ENCODE measurements at places on chromosomes 6 and 20.

DNA sequence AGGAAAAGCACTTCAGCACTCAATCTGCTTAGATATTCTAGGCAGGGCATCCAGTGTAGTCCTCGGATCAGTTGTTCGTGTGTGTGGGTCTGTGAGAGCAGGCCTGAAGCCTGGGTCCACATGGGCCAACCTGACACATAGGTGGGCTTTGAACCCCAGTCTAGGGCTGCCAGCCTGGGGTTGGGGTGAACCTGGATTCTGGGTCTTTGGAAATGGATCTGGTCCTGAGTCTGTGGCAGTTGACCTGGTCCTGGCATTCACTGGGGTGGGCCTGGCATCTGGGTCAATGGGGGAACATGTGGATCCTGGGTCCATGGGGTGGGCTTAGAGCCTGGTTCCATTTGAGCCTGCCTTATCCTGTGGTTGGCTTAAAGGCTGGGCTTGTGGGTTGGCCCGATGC is 492.6 kb upstream of the MAN1A1 start:
- no peak for DNase-seq

GRCh38 chr6:37871616-37872372 is 52.3 kb downstream of the ZFAND3 start:
- no peak for DNase-seq

DNA sequence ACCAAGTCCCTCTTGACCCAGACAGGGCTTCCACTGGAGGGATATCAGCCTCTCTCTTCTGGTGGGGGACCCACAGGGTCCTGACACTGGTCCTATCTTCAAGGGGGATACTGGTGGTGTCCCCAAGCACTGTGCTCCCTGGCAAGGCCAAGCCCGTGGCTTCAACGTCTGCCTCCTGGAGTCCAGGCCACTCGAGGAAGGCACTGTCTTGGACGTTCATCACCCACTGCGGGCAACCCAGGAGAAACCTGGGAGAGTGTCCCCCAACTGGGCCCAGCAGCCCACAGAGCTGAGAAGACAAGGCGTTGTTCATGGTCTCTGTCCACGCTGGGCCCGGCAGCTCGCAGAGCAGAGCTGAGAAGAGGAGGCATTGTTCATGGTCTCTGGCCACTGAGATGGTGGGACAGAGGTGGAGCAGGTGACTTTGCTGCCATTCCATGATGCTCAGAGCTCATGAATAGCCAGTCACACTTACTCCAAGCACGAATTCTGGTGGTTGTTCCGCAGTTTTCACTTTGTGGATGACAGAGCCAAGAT is 37.5 kb upstream of the FRMD1 start:
- no peak for DNase-seq

- no peak for DNase-seq
Observed at GRCh38 chr6:157994125-157994795, 12.6 kb downstream of the SYNJ2 start.

- no peak for DNase-seq
Observed at GRCh38 chr6:143126574-143126941, 65.9 kb downstream of the AIG1 start.

- DNase-seq: no peak
Observed at GRCh38 chr6:27040244-27041042, 207.1 kb upstream of the PRSS16 start.

DNA sequence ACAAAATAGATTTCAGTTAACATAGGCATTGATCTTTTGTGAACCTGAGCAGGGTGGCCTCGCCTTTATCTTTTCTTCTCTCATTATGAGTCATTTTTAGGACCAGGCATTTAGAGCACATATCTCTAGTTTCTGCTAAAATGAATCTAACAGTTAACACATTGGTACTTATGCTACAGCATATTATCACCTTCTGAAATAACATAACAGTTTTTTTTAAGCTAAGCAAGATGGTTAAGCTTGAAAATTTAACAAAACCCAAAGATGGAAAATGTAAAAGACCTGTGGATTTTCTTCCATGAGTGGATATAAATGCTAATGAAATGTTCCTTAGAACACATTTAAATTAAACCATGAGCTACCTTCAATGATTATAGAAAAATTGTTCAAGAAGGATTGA is 487.1 kb upstream of the RNF217 start:
- DNase-seq: no peak

DNA sequence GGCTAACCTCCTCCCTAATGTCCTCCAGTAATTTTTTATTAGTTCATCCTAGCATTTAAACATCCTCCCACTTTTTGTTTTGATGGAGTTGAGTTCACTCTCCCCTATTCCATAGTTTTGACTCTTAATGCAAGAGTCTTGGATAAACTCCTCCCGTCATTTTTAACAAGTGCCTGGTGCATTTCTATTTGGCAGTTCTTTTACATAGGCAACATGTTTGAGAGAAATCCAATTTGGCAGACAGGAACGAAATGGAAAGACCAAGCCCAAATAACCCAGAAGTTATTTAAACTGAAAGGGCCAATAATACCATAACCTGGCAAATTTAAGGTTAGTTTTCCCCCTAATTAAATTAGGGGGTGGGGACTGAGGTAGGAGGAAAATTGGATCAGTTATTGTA is 291.5 kb upstream of the MANEA start:
- DNase-seq: no peak

GRCh38 chr6:130991422-130992137 is 71.5 kb downstream of the EPB41L2 start:
- DNase-seq: no peak

GRCh38 chr6:128963561-128963960 is 80.6 kb downstream of the LAMA2 start:
- no peak for DNase-seq

DNA sequence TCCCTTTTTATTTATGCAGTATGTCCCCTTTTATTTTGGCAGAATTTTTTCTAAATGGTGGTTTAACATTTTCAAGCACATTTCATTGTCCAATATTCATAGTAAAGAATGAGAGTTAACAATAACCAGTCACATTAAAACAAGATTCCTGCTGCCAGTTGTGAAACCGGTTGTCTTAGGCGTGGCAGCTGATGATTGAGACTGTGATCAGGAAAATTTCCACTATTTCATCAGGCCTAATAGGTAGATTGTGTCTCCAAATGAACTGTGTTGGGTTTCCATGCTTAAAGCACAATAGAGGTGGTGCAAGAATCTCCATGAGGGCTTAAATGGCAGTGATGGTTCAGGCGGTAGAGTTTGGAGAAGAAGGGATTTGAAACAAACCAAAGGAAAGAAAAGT is 15.3 kb downstream of the PRDM1 start:
- DNase-seq: no peak

DNA sequence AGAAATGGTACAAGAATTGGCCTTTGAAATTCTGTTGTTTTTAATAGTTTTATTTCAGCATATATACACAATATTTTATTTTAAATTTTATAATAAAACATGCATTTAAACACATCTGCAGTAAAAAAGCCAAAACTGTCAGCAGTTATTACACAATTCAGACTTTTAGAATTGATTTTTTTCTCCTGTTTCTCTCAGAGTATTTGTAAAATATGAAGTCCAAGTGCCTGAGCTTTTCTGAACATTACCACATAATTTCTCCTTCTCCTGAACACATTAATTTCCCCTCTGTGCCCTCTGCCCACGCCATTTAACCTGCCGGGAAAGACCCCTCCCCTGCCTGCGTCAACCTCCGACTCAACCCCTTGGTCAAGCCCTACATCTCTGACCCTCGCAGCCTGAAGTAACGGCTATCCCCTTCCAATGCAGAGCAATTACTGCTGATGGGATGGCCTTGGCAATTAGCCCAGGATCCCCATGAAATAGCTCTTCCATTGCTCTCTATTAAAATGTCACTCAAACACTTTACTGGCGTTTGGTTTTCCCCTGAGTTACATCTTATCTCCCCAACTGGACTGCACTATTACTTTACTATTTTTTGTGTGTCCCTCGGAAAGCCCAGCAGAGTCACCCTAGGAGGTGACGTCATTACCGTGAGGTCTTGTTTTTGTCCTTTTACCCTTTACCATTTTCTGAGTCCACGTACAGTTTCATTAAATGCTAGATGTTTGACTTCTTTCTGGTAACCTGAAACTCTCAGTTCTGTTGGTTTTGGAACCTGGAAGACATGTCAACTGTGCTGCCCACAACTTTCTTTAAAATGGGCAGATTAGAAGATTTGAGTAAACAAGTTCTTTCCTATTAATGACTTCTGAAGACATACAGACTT is 146.7 kb upstream of the TAB2 start:
- DNase-seq: no peak

DNA sequence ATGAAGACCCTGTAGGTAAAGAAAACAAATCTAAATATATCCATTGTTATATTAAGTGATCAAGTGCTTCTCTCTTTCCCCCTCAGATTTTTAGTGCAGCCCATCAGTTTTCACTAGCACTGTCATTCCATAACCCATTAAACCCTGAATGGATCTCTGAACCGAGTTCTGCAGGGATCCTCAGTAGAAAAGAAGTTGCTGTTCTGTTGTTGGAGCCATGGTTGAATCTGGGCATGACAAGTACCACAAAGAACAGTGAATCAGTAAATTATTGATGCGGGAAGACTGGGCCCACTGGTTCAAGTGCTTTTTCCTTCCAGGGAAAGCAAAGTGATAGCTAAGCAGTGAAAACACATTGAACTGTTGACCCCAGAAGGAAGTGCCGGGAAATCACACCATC is 60.4 kb downstream of the LAMP5 start:
- no peak for DNase-seq

Measured in NCI-H345 (cell line).